Neural progenitor cell (in vitro differentiated cells): ENCODE measurements at places on chromosomes 13 and 19. TPM values are rescaled to one million over a fixed set of nuclear protein-coding genes. Genes with fewer than 3 reads are reported as not detected.

- H3K27me3 ChIP-seq, result no peaks in the 10 kb centered on the region
- no peak overlapping the region for H3K4me3 ChIP-seq
- no peak overlapping the region for H3K27ac ChIP-seq
- H3K36me3 ChIP-seq, result peaks cover 24% of the 10 kb centered on the region
- no peak for DNase-seq
Observed at GRCh38 chr19:11115895-11116446, 26.7 kb downstream of the LDLR start.

GRCh38 chr13:72127031-72127430, 260.0 kb upstream of the DACH1 start:
- no peak overlapping the region for H3K27ac ChIP-seq
- DNase-seq, result peak; percentile 19
- H3K4me3 ChIP-seq, result no peak overlapping the region
- H3K27me3 ChIP-seq, result no peaks in the 10 kb centered on the region
- H3K36me3 ChIP-seq, result no peaks in the 10 kb centered on the region
- H3K4me1 ChIP-seq, result peaks cover 20% of the 10 kb centered on the region

LILRA1 gene
- not detected in 2 replicates for total RNA-seq

GPC5 gene
- total RNA-seq, result 0.07 and 0.77 TPM in 2 replicates

DNA sequence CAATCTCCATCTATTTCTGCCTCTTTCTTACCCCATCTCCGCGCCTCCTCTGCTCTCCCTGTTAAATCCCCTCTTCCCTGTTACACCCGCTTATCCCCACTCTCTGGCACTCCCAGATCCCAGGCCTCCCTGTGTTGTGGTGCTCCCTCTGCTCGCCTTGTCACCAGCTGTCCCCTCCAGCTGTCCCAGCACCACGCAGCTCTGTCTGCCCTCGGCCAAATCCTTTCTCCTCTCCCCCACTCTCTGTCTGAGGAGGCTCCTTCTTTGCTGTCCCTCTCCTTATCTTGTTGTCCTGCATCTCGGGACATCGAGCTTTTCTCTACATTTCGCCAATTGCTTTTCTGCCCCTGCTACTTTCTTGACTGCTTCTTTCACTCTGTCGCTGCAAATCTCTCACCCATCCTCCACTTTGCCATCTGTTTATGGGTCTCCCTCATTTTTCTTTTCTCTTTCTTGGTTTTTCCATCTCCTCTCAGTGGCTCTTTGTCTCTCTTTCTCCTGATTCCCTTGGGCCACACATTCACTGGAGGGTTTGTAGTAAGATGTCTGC, 941 bp downstream of the ZNF160 start:
- peaks cover 10% of the 10 kb centered on the region for H3K4me1 ChIP-seq
- H3K4me3 ChIP-seq, result peak overlapping the region; percentile 86
- no peaks in the 10 kb centered on the region for H3K36me3 ChIP-seq
- H3K27me3 ChIP-seq, result no peaks in the 10 kb centered on the region
- peak; percentile 47 for DNase-seq
- H3K27ac ChIP-seq, result no peak overlapping the region

DNA sequence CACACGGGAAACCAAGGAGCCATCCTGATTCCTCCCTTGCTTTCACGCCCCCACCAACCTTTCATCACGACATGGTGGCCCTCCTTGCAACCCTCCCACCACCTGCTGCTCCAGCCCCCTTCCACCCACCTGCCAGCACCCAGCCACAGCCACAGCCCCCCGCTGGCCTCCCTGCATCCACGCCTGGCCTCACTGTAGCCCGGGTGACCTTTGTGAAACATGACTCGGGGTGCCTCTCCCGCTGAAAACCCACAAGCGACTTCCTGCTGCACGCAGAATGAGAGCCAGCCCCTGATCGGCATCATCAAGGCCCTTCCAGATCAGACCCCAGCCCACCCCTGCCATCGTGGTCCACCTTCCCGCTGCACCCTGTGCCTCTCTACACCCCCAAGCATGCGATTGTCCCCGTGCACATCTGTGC, 14.9 kb downstream of the POP4 start:
- H3K4me3 ChIP-seq, result no peak overlapping the region
- DNase-seq, result no peak
- no peaks in the 10 kb centered on the region for H3K27me3 ChIP-seq
- no peaks in the 10 kb centered on the region for H3K36me3 ChIP-seq
- no peak overlapping the region for H3K27ac ChIP-seq

DNA sequence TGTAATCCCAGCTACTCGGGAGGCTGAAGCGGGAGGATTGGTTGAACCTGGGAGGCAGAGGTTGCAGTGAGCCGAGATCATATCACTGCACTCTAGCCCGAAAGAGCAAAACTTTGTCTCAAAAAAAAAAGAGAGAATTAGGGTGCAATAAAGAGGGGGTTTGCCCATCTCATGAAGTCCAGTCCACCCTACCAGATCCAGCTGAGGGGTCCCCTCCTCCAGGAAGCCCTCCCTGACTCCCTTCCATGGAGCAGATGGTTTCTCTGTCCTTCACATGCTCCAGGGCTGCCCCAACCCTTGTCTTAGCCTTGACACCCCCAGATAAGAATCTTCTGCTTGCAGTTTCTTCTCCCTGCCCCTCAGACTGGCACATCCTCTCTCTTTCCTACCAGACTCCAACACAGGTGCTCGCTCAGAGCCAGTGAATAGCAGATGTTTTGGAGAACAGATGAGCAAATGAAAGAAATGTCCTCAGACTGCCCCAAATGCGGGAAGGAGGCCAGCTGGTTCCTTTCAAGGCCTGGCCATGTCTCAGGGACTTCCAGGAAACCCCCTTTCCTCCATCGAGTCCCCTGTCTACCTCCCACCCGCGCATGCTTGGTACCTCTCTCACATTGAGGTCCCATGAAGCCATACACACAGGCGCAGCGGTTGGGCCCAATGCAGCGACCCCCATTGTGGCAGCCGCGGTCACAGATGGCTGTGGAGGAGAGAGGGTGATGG, 5.0 kb downstream of the FBN3 start:
- no peak overlapping the region for H3K27ac ChIP-seq
- peaks cover 12% of the 10 kb centered on the region for H3K4me1 ChIP-seq
- H3K4me3 ChIP-seq, result no peak overlapping the region
- H3K36me3 ChIP-seq, result no peaks in the 10 kb centered on the region

DNA sequence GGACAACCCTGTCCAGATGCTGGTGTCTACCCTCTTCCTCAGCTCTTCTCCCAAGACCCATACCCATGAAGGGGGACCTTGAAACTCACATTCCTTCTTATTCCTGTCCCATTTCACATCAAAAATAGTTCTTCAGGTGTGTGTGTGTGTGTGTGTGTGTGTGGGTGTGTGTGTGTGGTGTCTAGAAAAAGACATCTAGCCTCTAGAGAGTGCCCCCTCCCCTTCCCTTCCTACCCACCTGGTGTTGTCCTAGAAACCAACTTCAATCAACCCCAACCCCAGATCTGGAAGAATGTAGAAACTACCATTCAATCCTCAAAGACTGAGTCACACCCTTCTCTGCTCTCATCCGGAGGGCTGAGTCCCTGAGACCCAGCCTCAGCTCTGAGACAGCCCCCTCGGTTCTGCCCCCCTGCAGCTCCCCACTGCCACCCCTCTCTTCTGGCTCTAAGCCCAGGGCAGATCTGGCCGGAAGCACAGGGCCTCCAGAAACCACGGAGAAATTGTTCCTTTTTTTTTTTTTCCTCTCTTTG, 3.5 kb downstream of the KCNN4 start:
- no peak for DNase-seq
- H3K4me3 ChIP-seq, result no peak overlapping the region
- peaks cover 19% of the 10 kb centered on the region for H3K4me1 ChIP-seq
- no peaks in the 10 kb centered on the region for H3K36me3 ChIP-seq
- peaks cover 51% of the 10 kb centered on the region for H3K27me3 ChIP-seq

- H3K27me3 ChIP-seq, result no peaks in the 10 kb centered on the region
- no peak for DNase-seq
- no peak overlapping the region for H3K27ac ChIP-seq
- H3K4me1 ChIP-seq, result no peaks in the 10 kb centered on the region
- H3K36me3 ChIP-seq, result no peaks in the 10 kb centered on the region
Observed at GRCh38 chr19:12953138-12953798, 3.8 kb downstream of the GADD45GIP1 start.

- H3K36me3 ChIP-seq, result peaks cover 19% of the 10 kb centered on the region
- no peak for DNase-seq
- H3K27ac ChIP-seq, result no peak overlapping the region
- no peak overlapping the region for H3K4me3 ChIP-seq
- H3K27me3 ChIP-seq, result no peaks in the 10 kb centered on the region
Observed at GRCh38 chr19:34436716-34437115, 8.5 kb downstream of the UBA2 start.

- H3K36me3 ChIP-seq, result no peaks in the 10 kb centered on the region
- H3K4me1 ChIP-seq, result no peaks in the 10 kb centered on the region
- no peaks in the 10 kb centered on the region for H3K27me3 ChIP-seq
- no peak for DNase-seq
- no peak overlapping the region for H3K4me3 ChIP-seq
Observed at GRCh38 chr19:33427801-33428626, 54.5 kb downstream of the CEBPG start.

- H3K36me3 ChIP-seq, result peaks cover 28% of the 10 kb centered on the region
- no peak overlapping the region for H3K4me3 ChIP-seq
- H3K27me3 ChIP-seq, result no peaks in the 10 kb centered on the region
- DNase-seq, result no peak
- H3K27ac ChIP-seq, result peak overlapping the region; percentile 42
- H3K4me1 ChIP-seq, result peaks cover 19% of the 10 kb centered on the region
Observed at GRCh38 chr13:106498158-106498557, 37.3 kb downstream of the EFNB2 start.

GRCh38 chr13:99218969-99219368, 18.3 kb downstream of the UBAC2 start:
- H3K4me1 ChIP-seq, result peaks cover 35% of the 10 kb centered on the region
- no peak overlapping the region for H3K27ac ChIP-seq
- no peak for DNase-seq
- H3K4me3 ChIP-seq, result no peak overlapping the region
- H3K27me3 ChIP-seq, result no peaks in the 10 kb centered on the region

DNA sequence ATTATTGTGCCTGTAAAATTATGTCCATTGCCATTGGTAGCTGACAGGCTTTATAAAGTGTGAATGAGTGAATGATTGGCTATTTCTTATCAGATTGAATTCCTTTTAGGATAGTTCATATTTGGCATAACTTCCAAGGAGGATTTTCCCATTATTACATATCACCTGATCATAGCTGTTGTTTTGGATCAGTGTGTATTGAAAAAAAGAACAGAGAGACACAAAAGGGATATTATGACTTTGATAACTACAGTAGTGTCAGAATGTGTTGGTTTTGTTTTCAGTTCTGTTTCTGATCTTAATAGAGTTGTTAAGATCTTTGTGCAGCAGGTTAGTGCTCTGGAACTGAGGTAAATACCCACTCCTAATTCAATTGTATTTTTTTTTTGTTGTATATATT, 103.8 kb downstream of the LRCH1 start:
- no peak for DNase-seq
- no peaks in the 10 kb centered on the region for H3K27me3 ChIP-seq
- H3K4me1 ChIP-seq, result peaks cover 14% of the 10 kb centered on the region
- H3K27ac ChIP-seq, result no peak overlapping the region
- no peaks in the 10 kb centered on the region for H3K36me3 ChIP-seq

DNA sequence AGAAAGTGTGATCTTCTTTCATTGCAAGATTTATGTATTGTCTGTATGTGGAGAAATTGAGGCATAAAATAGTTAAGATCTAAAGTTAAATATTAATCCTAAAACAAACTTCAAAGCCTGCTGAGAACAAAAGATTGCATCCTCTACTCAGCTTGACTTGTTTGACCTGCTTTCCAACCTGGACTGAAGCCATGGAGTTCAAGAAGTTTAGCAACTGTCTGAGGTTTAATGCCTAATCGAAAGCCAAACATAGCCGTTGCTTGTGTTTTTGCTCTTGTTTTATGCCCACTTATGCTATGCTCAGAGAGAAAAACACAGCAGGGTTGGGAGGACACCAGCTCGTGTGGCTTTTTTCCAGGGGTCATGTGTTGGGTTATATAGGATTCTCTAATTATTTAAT, 135.6 kb downstream of the NUFIP1 start:
- no peaks in the 10 kb centered on the region for H3K27me3 ChIP-seq
- H3K36me3 ChIP-seq, result no peaks in the 10 kb centered on the region
- H3K4me3 ChIP-seq, result no peak overlapping the region
- H3K27ac ChIP-seq, result no peak overlapping the region
- H3K4me1 ChIP-seq, result peaks cover 25% of the 10 kb centered on the region

GRCh38 chr13:98842070-98842469, 89.6 kb upstream of the SLC15A1 start:
- no peaks in the 10 kb centered on the region for H3K27me3 ChIP-seq
- no peak for DNase-seq
- no peak overlapping the region for H3K4me3 ChIP-seq
- peaks cover 22% of the 10 kb centered on the region for H3K4me1 ChIP-seq
- H3K27ac ChIP-seq, result no peak overlapping the region
- no peaks in the 10 kb centered on the region for H3K36me3 ChIP-seq

SGTA gene
- 30.9 and 75.4 TPM in 2 replicates for total RNA-seq

DNA sequence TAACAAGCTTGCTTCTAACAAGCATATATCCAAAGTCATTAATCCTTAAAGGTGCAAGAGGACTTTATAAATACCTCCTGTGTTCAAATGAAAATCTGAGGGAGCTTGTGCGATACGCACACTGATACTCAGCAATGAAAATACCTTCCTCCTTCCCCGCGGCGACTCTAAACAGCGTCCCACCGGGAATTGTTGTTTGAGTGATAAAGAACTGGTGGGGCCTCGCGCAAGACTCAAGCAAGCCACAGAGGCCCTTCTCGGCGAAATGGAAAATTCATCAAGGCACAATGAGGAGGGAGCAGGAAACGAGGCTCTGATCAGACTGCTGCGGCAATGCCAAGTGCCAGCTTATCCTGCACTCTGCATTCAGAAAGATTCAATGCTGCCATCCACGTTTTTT, 126.7 kb downstream of the ABCC4 start:
- peak; percentile 38 for DNase-seq
- no peak overlapping the region for H3K4me3 ChIP-seq
- H3K36me3 ChIP-seq, result no peaks in the 10 kb centered on the region
- H3K27ac ChIP-seq, result no peak overlapping the region

- H3K27ac ChIP-seq, result no peak overlapping the region
- H3K4me1 ChIP-seq, result peaks cover 21% of the 10 kb centered on the region
- no peak overlapping the region for H3K4me3 ChIP-seq
Observed at GRCh38 chr13:114047358-114047881, 73.5 kb upstream of the C13orf46 start.

ICAM5 gene
- total RNA-seq, result 0.46 TPM in 1 of 2 replicates, not detected in the other

GRCh38 chr13:49802426-49802825, 9.9 kb upstream of the KPNA3 start:
- H3K4me3 ChIP-seq, result no peak overlapping the region
- H3K27ac ChIP-seq, result no peak overlapping the region
- DNase-seq, result no peak
- H3K36me3 ChIP-seq, result no peaks in the 10 kb centered on the region
- H3K4me1 ChIP-seq, result no peaks in the 10 kb centered on the region

LPAR6 gene
- total RNA-seq, result 4.3 and 4.6 TPM in 2 replicates

FXYD5 gene
- total RNA-seq, result 7.8 and 11.6 TPM in 2 replicates

DNA sequence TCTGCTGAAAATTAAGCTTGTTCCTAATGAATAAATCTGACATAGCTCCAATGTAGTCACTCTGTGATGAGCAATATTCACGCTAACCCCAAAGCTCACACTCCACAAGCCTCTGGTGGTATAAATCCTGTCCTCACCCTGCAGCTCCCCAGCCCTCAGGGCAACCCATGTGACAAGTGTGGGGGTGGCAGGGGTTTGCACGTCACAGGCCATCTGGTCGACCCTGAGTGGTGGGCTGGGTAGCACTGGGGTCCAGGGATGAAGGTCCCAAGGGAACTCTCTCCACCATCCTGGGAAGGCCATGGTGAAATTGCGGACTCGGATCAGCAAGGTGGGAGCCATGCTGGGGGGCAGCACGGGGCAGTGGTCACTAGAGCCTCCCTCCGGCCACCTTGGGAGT, 100.0 kb upstream of the SOX1 start:
- H3K27me3 ChIP-seq, result no peaks in the 10 kb centered on the region
- H3K27ac ChIP-seq, result no peak overlapping the region
- H3K36me3 ChIP-seq, result no peaks in the 10 kb centered on the region

DENND1C gene
- 0.19 TPM in 1 of 2 replicates, not detected in the other for total RNA-seq
